Fibroblast of lung (primary cell): ENCODE measurements at places on chromosomes 1 and 21. TPM values are rescaled to one million over a fixed set of nuclear protein-coding genes. Genes with fewer than 3 reads are reported as not detected.

Gene DYNLT5
- under 0.01 and 0.50 TPM in 2 replicates for total RNA-seq

DNA sequence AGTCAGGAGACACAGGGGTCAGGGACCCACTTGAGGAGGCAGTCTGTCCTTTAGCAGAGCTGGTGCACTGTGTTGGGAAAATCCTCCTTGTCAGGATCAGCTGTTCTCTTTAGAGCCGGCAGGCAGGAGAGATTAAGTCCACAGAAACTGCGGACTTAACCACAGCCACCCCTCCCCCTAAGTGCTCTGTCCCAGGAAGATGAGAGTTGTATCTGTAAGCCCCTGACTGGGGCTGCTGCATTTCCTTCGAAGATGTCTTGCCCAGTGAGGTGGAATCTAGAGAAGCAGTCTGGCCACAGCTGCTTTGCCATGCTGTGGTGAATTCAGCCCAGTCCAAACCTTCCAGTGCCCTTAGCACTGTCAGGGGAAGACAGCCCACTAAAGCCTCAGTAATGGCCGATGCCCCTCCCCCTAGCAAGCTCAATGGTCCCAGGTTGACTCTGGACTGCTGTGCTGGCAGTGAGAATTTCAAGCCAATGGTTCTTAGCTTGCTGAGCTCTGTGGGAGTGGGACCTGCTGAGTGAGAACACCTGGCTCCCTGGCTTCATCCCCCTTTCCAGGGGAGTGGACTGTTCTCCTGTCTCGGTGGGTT lies 172.8 kb downstream of the ST6GALNAC3 start:
- no peaks in the 10 kb centered on the region for H3K4me1 ChIP-seq
- H3K36me3 ChIP-seq, result no peaks in the 10 kb centered on the region
- no peak overlapping the region for H3K27ac ChIP-seq
- DNase-seq, result no peak
- H3K27me3 ChIP-seq, result no peaks in the 10 kb centered on the region

DNA sequence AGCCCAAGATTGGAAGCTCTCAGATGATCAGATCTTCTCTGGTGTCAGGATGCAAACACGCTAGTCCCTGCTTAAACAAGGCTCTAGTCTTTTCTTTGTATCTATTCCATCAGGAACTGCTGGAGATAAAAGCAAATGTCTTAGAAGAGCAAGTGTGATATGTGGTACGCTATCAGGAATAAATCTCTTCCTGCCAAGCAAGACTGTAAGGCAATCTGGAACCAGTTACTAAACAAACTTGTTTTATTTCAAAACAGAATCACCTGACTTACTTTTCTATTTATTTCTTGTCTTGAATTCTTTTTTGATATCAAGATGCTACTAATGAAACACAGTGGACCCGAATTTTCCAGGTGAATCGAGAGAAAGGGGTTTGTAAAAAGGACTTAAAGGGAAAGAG lies 139.9 kb upstream of the ZNF644 start:
- no peaks in the 10 kb centered on the region for H3K36me3 ChIP-seq
- no peak overlapping the region for H3K27ac ChIP-seq
- DNase-seq, result no peak
- H3K27me3 ChIP-seq, result no peaks in the 10 kb centered on the region
- H3K4me1 ChIP-seq, result no peaks in the 10 kb centered on the region

Gene G0S2
- 79.1 and 180 TPM in 2 replicates for total RNA-seq
